Amygdala (tissue), 56 donors: ENCODE measurements at places on chromosomes 4 and X.

DNA sequence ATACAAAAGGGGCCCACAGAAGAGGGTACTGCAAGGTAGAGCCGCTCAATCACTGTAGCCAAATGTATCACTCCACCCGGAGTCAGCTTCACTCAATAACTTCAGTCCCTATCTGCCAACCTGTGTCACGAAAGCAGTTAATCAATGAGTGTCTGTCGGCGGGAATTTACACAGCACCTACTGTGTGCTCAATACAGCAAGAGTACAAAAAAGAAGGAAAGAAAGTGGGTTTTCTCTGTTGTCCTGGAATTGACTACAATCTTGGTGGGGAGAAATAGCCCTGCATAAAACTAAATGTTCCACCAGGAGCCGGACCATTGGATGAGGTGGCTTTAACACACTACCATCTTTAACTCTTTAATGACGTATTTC lies 780 bp upstream of the NKRF start:
- DNase-seq = no peak

DNA sequence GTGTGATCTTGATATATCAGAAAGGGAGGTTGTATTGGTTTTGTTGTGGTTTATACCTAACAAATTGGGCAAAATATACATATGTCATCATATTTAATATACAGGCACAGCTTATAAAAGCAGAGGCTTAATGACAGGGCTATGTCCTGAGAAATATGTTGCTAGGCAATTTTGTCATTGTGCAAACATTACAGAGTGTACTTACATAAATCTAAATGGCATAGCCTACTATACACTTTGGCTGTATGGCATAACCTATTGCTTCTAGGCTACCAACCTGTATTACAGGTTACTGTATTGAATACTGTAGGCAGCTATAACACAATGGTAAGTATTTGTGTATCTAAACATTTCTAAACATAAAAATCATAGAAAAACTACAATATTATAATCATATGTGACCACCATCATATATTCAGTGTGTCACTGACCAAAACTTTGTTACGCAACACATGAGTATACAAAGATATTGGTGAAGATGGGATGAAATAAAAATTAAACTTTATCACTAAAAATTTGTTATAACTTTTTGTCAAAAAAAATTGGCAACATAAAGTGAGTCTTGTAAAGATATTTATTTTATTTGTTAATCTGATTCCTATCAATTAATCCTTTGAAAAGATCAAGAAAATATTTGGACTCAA lies 414.0 kb upstream of the HS3ST1 start:
- DNase-seq = no peak

GRCh38 chrX:20056704-20057103 lies 60.0 kb downstream of the MAP7D2 start:
- DNase-seq = no peak

- DNase-seq = no peak
Observed at GRCh38 chr4:6032249-6033244, 14.3 kb upstream of the C4orf50 start.

- DNase-seq = no peak
Observed at GRCh38 chrX:155053656-155054055, 17.3 kb downstream of the CMC4 start.

- DNase-seq = no peak
Observed at GRCh38 chr4:38082424-38083385, 122.5 kb downstream of the PTTG2 start.

DNA sequence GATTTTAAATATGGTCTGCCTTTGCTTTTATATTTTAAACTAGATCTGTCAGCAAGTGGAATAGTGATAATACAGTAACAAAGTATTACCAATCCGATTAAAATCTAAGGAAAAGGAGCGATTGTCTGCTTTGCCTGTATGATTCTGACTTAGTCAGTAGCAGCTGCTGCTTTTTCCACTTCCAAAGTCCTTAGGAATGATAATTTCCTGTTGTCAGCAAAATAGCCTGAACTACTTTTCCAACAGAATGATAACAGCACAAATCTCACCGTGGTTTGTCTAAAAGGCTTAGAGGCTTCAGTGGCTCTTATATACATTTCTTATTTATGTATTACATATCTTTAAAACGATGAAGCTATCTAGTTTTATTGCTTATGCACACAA lies 290.0 kb downstream of the ANK2 start:
- no peak for DNase-seq

DNA sequence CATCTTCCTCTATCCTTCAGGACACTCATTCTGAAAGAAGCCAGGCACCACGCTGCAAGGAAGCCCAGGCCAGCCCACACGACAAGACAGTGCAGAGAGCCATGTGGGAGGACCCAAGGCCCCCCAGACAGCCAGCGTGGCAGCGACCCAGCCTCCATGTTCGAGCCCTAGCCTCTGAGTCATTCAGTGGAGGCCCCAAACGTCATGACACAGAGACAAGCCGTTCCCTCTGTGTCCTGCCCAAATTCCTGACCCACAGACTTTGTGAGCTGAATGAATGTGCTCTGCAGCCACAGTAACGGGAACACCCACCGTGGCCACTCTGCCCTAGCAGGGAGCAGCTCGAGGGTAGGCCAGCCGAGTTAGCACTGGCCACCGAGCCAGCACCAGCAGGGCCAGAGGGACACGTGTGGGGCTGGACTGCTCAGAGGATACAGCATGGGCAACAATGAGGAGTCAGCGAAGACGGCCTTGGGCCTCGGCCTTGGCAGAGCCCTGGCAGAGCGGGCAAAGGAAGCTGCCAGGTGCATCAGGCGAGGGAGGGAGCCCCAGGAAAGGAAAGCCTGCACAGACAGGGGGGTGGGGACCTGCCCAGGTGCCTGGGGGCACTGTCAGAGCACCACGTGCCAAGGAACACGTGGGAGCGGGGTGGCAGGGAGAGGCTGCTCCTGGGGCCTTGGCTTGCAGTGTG lies 8.6 kb downstream of the BLOC1S4 start:
- no peak for DNase-seq

DNA sequence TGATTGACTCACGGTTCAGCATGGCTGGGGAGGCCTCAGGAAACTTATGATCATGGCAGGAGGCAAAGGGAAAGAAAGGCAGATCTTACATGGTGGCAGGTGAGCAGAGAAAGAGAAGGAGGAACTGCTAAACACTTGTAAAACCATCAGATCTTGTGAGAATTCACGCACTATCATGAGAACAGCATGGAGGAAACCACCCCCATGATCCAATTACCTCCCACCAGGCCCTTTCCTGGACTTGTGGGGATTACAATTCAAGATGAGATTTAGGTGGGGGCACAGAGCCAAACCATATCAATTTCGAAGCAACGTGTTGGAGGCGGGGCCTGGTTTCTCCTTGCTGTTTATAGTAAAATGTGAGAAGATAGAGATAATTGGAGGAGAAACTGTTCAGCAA lies 167.4 kb downstream of the GABRB1 start:
- no peak for DNase-seq

- no peak for DNase-seq
Observed at GRCh38 chrX:9180623-9181022, 146.7 kb upstream of the FAM9B start.

- DNase-seq = no peak
Observed at GRCh38 chr4:148057516-148057915, 325.6 kb downstream of the ARHGAP10 start.

DNA sequence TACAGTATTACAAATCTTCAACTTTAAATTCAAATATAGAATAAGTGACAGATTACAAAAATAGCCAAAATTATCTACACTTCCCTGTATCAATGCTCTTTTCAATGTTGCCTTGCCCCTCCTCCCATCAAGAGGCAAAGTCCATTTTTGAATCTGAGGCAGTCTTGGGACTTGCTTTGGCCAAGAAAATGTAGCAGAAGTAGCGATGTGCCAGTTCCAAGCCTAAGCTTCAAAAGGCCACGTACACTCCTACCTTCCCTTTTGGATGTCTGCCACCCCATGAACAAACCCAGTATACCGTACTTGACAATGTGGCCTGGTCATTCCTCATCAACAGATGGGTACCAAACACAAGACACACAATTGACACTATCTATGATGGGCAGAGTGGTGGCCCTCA lies 24.1 kb downstream of the SEC24D start:
- no peak for DNase-seq

GRCh38 chrX:123361371-123361770 lies 177.3 kb downstream of the GRIA3 start:
- DNase-seq = no peak

GRCh38 chr4:136687118-136687517 lies 845.2 kb downstream of the PCDH18 start:
- DNase-seq = no peak

GRCh38 chrX:152072236-152072635 lies 66.1 kb downstream of the MAGEA10 start:
- no peak for DNase-seq
